T-helper 2 cell (primary cell): ENCODE measurements at places on chromosomes 7 and 10.

DNA sequence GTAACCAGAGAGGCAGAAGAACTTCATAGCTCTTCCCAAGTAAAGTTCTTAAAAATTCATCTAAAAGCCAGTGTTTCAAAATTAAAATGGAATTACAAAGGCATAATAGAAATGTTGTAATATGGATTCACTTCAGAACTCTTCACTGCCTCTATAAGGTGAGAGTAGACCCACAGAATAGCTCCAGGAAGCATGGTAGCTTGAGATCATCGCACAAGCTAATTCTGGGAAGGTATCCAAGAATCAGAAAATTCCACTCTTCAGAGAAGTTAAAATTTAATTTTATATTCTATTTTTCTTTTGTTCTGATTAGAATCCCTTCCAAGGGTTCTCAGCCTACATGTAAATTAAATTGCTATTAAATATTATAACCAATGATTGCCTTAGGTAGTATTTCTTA is 1.5 kb upstream of the DHX32 start:
- DNase-seq, result no peak

DNA sequence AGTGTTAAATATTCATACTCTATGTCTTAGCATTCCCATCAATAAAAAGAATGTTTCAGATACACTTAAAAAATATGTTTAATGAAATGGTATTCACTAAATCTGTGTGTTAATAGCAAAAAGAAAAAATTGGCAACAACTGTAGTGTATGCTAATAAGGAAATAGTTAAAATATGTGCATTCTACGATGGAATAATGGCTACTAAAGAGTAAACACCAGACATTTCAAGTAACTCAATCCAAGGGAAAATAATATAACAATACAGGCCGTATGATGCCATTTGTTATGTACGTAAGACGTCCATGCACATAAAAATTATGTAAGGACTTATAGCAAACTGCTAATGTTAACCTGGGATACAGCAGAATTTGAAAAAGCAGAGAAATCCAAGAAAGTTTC is 46.6 kb downstream of the MAD1L1 start:
- DNase-seq, result no peak

GRCh38 chr10:58642283-58642682 is 129.6 kb downstream of the BICC1 start:
- DNase-seq, result no peak

DNA sequence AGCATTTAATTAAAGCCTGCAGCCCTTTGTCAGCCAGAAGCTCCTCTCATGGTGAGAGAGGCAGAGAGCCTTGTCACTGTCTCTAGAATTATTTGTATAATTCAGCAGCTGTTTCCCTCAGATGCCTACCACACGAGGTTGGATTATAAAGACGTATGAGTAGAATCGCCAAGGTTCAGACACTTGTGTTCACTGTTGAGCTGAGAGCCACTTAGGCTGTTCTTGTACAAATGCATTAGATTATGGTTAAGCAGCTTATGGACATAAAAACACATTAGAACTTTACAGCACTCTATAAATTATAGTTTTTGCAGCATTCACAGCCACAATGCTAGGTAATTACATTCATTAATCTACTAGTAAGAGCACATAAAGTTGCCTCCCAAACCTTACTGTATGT is 282.6 kb downstream of the AUTS2 start:
- no peak for DNase-seq

- DNase-seq, result no peak
Observed at GRCh38 chr10:132036153-132036886, 29.4 kb upstream of the JAKMIP3 start.

DNA sequence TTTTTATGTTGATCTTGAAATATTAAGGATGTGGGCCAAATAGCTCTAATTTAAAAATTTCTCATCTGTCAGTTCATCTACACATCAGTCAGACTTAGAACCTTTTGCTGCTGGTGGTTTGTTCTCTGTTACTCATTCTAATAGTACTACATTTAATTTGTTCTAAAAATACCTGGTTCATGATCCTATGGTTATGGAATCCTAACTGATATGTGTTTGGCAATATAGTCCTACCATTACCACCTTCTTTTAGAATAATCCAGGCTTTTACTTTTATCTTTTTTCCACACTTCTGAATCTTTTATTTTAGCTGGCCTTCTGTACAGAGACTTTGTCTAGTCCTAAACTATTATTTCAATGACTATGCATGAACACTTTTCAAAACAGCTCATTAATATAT is 116.9 kb downstream of the SVOPL start:
- DNase-seq, result no peak

- DNase-seq, result no peak
Observed at GRCh38 chr10:125543796-125544195, 139.2 kb downstream of the TEX36 start.
